ENCODE measurements at places on chromosomes 6 and 20.

DNA sequence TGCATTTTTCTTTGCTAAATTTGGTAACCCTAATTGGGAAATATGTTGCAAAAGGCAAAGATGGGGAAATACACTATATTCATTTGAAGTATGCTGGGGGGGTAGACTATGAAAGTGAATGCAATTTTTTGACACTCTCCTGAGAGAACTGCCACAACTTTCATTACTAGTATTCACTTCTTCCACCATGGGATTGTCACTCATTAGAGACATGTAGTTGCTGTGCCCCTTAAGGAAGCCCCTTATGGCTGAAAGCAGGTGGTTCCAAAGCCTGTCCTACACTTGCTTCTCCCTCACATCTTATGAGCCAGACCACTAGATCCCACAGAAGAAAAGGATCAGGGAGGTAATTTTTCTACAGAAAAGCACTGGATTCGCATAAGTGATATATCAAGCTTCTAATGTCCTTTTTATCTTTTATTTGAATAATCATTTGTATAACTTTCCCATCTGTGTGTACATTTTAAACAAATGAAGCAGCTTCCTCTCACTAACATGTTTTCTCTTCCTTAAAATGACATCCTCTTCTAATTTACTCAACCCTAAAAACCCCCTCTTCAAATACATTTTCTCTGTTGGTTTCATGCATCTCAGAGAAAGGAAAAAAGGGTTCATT is 83.8 kb downstream of the GCLC start:
- no peak for DNase-seq

DNA sequence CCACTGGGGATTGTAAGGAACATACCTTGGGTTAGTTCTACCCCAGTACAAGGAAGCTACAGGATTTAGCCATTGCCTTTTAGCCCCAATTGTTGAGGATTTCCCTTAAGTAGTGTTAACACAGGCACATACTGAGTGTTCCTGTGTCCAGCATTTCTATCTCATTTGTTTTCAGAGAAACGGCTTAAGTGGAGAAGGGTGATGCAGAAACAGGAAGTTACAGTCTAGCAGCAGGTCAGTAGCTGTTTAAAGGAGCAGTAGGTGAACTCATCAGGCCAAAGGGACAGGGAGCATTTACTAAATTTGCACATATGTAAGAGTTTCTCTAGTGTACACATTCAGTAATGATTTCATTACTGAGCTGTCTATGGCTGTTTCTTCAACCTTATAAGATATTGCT is 644.2 kb upstream of the GJE1 start:
- no peak for DNase-seq

GRCh38 chr6:144156338-144156737 is 6.0 kb downstream of the STX11 start:
- DNase-seq: no peak

- no peak for DNase-seq
Measured at GRCh38 chr20:16349523-16350260, 223.6 kb downstream of the KIF16B start.

All from stimulated activated effector memory CD8-positive, alpha-beta T cell treated with anti-CD3 and anti-CD28 coated beads, Interleukin-12 subunit alpha, Interleukin-12 subunit beta, amount 100 ng/mL, for 72 hours (primary cell).